CD4-positive, CD25-positive, alpha-beta regulatory T cell (primary cell): ENCODE measurements at places on chromosomes 16 and 17.

DNA sequence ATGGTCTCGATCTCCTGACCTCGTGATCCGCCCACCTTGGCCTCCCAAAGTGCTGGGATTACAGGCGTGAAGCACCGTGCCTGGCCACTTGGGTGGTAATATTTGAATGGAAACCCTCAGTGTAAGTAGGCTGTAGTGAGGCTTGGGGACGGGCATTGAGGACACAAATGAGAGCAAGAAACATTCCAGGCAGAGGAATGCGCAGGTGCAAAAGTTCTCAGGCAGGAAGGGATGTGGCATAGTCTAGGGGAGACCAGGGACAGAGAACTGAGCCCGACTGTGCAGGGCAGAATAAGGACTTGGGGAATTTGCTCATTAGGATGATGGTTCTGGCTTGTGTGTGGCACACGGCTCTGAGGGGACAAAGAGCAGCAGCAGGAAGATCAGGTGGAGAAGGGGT, 54.8 kb downstream of the GRB2 start:
- H3K36me3 ChIP-seq = no peaks in the 10 kb centered on the region
- no peak for DNase-seq
- peaks cover 30% of the 10 kb centered on the region for H3K4me1 ChIP-seq
- H3K4me3 ChIP-seq = no peak overlapping the region
- H3K27ac ChIP-seq = no peak overlapping the region

DNA sequence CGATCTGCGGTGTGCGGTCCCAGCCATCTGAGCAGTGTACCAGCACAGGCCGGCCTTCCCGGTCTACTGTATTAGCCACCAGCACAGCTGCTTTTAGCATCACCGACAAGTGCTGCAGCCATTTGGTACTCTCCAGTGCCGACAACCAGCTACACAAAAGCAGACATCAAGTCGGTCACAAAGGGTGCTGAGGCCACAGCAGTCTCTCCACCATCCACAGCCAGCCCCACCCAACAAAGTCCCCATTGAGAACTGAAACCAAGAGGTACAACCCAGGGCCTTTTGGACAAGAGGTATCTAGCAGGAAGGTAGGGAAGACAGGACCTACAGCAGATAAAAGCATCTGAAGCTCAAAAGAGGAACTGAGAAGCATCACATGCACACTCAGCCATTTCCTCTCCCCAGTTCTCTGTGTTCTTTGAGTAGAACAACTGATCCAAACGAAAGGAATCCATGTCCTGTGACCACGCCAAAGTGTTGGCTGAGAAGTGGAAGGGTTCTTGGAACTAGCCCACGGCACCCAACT, 9.5 kb downstream of the MTMR4 start:
- H3K27ac ChIP-seq = no peak overlapping the region
- no peak overlapping the region for H3K4me3 ChIP-seq
- no peak for DNase-seq
- H3K4me1 ChIP-seq = no peaks in the 10 kb centered on the region
- H3K36me3 ChIP-seq = peaks cover 84% of the 10 kb centered on the region
- no peaks in the 10 kb centered on the region for H3K27me3 ChIP-seq

- H3K27ac ChIP-seq = peak overlapping the region; percentile 93
- H3K36me3 ChIP-seq = no peaks in the 10 kb centered on the region
- peak overlapping the region; percentile 57 for H3K4me3 ChIP-seq
- DNase-seq = peak; percentile 72
- peaks cover 35% of the 10 kb centered on the region for H3K4me1 ChIP-seq
These were observed 18.4 kb downstream of the LDHD start for GRCh38 chr16:75097941-75098901.

- no peaks in the 10 kb centered on the region for H3K27me3 ChIP-seq
- H3K4me1 ChIP-seq = peaks cover 47% of the 10 kb centered on the region
- DNase-seq = peak; percentile 55
- H3K36me3 ChIP-seq = peaks cover 31% of the 10 kb centered on the region
- H3K4me3 ChIP-seq = peak overlapping the region; percentile 99
- H3K27ac ChIP-seq = peak overlapping the region; percentile 99
These were observed 885 bp downstream of the ZNF207 start for GRCh38 chr17:32350666-32351418.

DNA sequence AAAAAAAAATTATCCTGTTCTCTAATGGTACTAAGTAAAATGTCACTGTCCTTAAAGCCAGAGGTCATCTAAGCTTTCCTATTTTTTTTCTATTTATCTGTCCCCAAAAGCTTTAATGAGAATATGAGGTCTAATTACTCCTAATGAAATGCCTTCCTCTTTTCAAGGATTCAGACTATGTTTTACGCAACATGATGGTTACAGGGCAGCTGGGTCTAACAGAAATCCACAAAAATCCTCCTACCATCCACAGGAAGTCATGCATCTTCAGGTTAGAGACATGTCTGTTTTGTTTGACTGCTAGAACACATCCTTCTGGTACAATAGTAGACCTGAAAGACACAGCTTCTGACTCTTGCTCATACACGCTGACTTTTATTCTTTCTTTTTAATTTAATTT, 29.7 kb upstream of the NSRP1 start:
- no peaks in the 10 kb centered on the region for H3K36me3 ChIP-seq
- H3K27ac ChIP-seq = no peak overlapping the region
- no peak for DNase-seq
- H3K4me1 ChIP-seq = no peaks in the 10 kb centered on the region

GRCh38 chr17:41682631-41683030, 6.1 kb upstream of the EIF1 start:
- H3K27me3 ChIP-seq = no peaks in the 10 kb centered on the region
- H3K4me3 ChIP-seq = no peak overlapping the region
- H3K4me1 ChIP-seq = peaks cover 19% of the 10 kb centered on the region
- no peaks in the 10 kb centered on the region for H3K36me3 ChIP-seq
- H3K27ac ChIP-seq = no peak overlapping the region

GRCh38 chr16:1933097-1933661, 9.8 kb downstream of the MSRB1 start:
- no peak overlapping the region for H3K4me3 ChIP-seq
- peaks cover 12% of the 10 kb centered on the region for H3K4me1 ChIP-seq
- H3K36me3 ChIP-seq = no peaks in the 10 kb centered on the region
- H3K27ac ChIP-seq = no peak overlapping the region
- DNase-seq = no peak
- H3K27me3 ChIP-seq = no peaks in the 10 kb centered on the region

DNA sequence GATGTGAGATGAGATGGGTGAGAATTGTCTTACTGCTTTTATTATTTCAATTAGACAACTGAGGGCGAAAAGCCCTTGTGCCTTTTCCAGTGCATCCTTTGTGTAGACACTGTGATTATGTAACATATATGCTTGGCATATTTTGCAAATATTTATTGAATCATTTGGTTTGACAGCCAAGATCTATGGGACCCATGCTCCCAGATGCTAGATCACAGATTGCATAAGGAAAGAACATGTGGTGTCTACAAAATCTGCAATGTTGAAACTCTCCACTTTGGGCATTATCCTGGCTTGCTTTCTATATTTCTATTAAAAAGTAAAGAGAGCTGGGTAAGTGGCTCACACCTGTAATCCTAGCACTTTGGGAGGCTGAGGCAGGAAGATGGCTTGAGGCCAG, 4.8 kb upstream of the COG1 start:
- no peaks in the 10 kb centered on the region for H3K27me3 ChIP-seq
- H3K4me3 ChIP-seq = no peak overlapping the region
- H3K36me3 ChIP-seq = no peaks in the 10 kb centered on the region
- H3K4me1 ChIP-seq = peaks cover 10% of the 10 kb centered on the region
- H3K27ac ChIP-seq = no peak overlapping the region

- H3K4me3 ChIP-seq = no peak overlapping the region
- H3K27me3 ChIP-seq = peaks cover 15% of the 10 kb centered on the region
- no peak overlapping the region for H3K27ac ChIP-seq
- DNase-seq = no peak
These were observed 9.9 kb downstream of the TBX2 start for GRCh38 chr17:61409301-61410112.

- no peaks in the 10 kb centered on the region for H3K36me3 ChIP-seq
- no peaks in the 10 kb centered on the region for H3K4me1 ChIP-seq
These were observed 121.5 kb downstream of the ZFHX3 start for GRCh38 chr16:72926177-72927070.

DNA sequence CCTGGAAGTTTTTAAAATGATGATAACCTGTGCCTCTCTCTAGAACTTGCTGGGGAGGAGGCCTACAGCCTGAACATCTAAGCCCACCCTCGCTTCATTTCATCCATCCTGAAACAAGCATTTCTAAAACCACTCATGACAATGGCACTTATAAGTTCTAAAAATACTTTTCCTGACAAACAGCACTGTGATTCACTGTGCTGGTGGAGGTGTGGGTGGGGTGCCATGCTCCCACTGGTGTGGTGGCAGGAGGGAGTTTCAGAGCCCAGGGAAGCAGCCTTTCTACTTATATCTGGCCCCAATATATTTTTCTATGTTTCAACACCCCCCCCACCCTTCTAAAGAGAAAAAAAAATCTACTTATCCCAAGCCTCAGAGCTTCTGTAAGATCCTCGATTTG, 52.6 kb downstream of the RAB11FIP4 start:
- no peak overlapping the region for H3K4me3 ChIP-seq
- no peaks in the 10 kb centered on the region for H3K27me3 ChIP-seq
- H3K4me1 ChIP-seq = no peaks in the 10 kb centered on the region
- H3K27ac ChIP-seq = no peak overlapping the region
- DNase-seq = no peak

DNA sequence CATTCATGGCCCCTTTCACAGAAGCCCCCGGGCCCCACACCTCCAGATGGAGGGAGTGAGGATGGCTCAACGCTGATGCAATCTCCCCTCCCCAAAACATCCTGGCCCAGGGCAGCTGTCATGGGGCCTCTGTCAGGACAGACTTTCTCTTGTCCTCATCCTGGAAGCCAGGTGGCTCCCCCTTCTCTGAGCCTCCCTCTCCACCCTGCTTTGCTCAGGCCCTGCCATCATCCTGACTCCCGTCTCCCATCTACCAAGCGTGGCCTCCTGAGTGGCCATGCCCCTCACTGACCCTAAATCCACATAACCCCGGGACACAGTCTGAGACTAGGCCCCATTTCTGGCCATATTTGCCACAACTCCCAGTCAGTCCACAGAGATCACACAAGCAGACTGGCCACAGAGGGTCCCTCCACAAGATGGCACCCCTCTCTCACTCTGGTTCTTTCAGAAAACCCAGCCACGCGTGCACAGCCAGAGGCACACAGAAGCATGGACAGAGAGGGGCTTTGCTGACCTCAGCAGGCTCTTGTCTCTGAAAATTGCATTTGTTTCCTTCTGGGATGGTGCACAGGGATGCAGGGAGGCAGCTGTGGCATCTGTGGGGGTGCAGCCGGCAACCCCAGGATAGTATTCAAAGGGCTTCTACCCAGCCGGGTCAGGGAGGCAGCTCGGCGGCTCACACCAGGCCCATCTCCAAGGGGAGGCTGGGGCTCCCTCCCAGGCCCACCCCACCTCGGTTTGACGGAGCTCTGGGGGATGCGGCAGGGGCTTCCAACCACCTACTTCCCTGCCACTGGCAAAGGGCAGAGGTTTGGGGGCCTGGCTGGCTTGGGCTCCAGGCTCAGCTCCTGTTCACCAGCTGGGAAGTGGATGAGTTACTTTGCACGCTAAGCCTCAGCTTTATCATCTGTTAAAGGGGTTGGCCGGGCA, 16.9 kb downstream of the DOC2B start:
- H3K36me3 ChIP-seq = no peaks in the 10 kb centered on the region
- peak; percentile 29 for DNase-seq
- H3K27ac ChIP-seq = no peak overlapping the region
- no peak overlapping the region for H3K4me3 ChIP-seq
- no peaks in the 10 kb centered on the region for H3K4me1 ChIP-seq

DNA sequence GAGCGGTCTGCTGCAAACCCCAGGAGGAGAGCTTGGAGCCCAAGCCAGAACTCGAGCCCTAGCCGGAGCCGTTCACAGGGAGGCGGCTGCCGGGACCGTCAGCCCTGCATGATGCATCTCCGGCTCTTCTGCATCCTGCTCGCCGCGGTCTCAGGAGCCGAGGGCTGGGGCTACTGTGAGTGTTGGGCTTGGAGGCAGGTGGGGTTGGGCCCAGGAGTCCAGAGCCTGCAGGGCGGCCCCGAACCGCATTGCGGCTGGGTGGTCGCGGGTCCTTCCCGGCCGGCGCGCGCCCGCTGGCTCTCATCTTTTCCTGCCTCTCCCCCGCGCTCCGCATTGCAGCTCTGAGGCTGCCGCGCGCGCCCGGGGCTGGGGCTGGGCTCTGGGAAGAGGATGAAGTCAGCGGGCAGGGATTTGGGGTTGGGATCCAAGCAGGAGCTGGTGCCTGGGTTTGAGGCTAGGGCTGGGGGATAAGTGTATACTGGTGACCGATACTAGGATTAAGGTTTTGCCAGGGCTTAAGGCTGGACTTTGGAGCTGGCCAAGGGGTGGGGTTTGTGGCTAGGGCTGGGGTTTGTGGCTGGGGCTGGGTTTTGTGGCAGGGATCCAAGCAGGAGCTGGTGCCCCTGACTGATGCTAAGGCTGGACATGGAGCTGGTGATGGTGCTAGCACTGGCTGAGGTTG, 532 bp downstream of the CNTNAP1 start:
- peaks cover 56% of the 10 kb centered on the region for H3K4me1 ChIP-seq
- peak overlapping the region; percentile 86 for H3K4me3 ChIP-seq
- H3K27me3 ChIP-seq = no peaks in the 10 kb centered on the region

- no peaks in the 10 kb centered on the region for H3K36me3 ChIP-seq
- no peaks in the 10 kb centered on the region for H3K27me3 ChIP-seq
- H3K27ac ChIP-seq = no peak overlapping the region
- H3K4me3 ChIP-seq = no peak overlapping the region
- H3K4me1 ChIP-seq = no peaks in the 10 kb centered on the region
These were observed 128.9 kb upstream of the GOT2 start for GRCh38 chr16:58863042-58863441.

DNA sequence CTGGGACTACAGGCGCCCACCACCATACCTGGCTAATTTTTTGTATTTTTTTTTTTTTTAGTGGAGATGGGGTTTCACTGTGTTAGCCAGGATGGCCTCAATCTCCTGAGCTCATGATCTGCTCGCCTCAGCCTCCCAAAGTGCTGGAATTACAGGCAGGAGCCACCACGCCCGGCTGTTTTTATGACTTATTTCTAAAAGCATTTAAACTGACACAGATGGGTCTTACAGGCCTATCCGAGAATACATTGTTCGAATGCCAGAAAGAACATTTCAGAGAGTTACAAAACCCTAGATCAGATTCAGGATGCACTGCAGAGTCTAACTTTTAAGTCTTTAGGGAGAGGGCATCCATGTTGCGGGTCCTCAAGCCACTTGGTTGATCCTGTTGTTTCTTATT, 234.7 kb upstream of the MAF start:
- H3K27ac ChIP-seq = no peak overlapping the region
- no peak overlapping the region for H3K4me3 ChIP-seq
- no peaks in the 10 kb centered on the region for H3K4me1 ChIP-seq
- H3K27me3 ChIP-seq = no peaks in the 10 kb centered on the region
- H3K36me3 ChIP-seq = no peaks in the 10 kb centered on the region
